ENCODE measurements at places on chromosomes 3 and 15. TPM values are rescaled to one million over a fixed set of nuclear protein-coding genes. Genes with fewer than 3 reads are reported as not detected.
A peak's percentile ranks its signal among the peaks of the same experiment; 100 is the strongest.

Gene TF
- 0.85 TPM for total RNA-seq

Gene C3orf70
- 2.6 TPM for total RNA-seq

Gene HESX1
- 0.34 TPM for total RNA-seq

Gene CYP8B1
- not detected for total RNA-seq

Gene ZNF80
- not detected for total RNA-seq

Gene SIN3A
- total RNA-seq, result 32.0 TPM

Gene FBXL2
- 25.4 TPM for total RNA-seq

Gene ZDHHC19
- not detected for total RNA-seq

Gene ZBTB20
- total RNA-seq, result 25.4 TPM

Gene ZNF501
- total RNA-seq, result 5.4 TPM

Gene MED12L
- 0.05 TPM for total RNA-seq

Gene OR4F6
- not detected for total RNA-seq

Gene SEMA3G
- total RNA-seq, result 30.9 TPM

Gene FETUB
- not detected for total RNA-seq

Gene LDHAL6B
- total RNA-seq, result not detected

Gene ANKDD1A
- total RNA-seq, result 5.8 TPM

Gene KY
- not detected for total RNA-seq

Gene ATP13A5
- not detected for total RNA-seq

- peak; percentile 54 for DNase-seq
These were observed 104.0 kb downstream of the KLHL25 start for GRCh38 chr15:85690561-85691231.

- DNase-seq, result no peak
These were observed 25.4 kb downstream of the SEMA6D start for GRCh38 chr15:47742742-47743141.

GRCh38 chr15:69760890-69761568 lies 308.4 kb downstream of the RPLP1 start:
- peak; percentile 95 for DNase-seq

GRCh38 chr3:149224736-149225594 lies 3.3 kb upstream of the CP start:
- peak; percentile 80 for DNase-seq

DNA sequence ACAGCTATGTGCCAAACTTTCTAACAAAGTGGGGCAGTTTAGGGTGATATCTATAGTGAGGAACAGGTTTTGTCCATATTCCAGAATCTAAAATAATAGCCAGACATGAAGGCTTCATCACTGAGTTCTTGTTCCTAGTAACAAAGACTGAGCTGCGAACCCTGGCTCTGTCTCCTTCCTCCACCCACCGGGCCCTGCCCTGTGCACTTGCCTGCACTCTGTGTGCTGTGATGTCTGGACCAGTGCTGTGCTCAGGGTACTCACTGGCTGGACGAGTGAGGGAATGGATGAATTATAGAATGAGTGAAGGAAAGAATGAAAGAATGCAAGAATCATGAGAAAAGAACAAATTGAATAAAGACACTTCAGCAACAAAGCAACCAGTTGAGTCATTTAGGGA lies 8.9 kb upstream of the NMNAT3 start:
- DNase-seq, result no peak

DNA sequence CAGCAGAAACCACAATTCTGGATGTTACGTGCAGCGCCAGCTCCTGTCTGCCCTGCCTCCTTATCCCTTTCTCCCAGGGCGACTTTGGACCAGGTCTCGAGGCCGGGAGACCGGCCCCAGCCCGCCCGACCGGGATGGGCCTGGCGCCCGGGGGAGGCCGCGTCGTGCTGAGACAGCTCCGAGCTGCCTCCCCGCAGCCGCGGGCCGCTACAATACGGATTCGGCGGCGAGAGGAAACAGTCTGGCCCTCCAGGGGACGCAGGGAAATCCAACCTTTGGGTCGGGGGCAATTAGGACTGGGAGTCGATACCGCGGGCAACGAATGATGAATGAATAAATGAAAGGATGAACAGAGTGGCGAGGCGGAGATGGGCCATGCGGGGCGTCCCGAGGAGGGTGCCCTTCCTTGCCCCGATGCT lies 537 bp downstream of the GRAMD2A start:
- no peak for DNase-seq

GRCh38 chr15:66619152-66619903 lies 53.5 kb upstream of the LCTL start:
- DNase-seq, result peak; percentile 86

DNA sequence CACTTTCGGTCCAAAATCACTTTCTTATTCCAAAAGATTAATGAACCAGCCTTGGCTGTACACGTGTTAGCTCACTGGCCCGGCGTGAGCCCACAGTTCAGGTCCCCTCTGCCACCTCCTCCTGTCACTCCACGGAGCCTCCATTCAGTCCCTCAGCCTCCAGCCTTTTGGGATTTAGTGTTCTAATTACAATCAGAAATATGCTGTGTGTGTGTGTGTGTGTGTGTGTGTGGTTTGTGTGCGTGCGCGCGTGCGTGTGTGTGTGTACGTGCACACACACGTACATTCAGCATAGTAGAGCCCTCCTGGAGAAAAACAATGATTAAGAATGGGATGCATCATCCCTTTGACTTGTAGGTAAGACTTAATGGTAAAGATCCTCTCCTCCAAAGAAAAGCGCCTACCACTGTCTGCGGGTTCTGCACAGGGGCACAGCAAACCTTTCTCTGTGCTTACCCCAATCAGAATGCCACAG lies 801 bp downstream of the CA12 start:
- DNase-seq, result no peak

DNA sequence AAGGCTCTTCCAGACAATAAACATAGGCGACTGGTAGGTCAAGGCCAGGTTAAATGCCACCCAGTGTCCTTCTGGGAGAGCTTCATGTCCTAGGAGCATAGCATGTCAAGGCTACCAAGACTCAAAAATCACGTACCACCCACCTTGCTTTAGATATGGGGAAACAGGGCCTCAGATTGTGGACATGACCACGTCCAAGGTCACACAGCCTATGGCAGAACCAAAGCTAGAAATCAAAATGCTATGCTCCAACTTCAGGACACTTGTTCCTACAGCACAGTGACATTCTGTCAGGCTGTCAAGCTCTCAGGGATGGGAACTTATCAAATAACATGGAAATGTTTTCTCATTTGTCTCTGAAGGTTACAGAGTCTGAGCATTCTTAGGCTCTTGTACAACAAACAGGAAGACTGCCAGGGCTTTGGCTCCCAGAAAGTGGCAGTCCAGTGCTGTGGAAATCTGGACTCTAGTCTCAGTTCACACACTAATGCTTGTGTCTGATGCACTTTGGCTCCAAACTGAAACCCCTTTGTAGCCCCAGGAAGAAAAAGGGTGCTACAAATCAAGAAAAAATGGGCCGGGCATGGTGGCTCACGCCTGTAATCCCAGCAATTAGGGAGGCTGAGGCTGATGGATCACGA lies 170.4 kb upstream of the LPP start:
- DNase-seq, result no peak

GRCh38 chr3:170469151-170470062 lies 50.7 kb downstream of the CLDN11 start:
- no peak for DNase-seq

GRCh38 chr15:74828835-74829234 lies 2.4 kb downstream of the CPLX3 start:
- no peak for DNase-seq

GRCh38 chr15:77784361-77785292 lies 151.9 kb upstream of the LINGO1 start:
- DNase-seq, result peak; percentile 50

GRCh38 chr3:196537319-196537984 lies 22.3 kb upstream of the SMCO1 start:
- peak; percentile 44 for DNase-seq

GRCh38 chr3:180457225-180457624 lies 144.7 kb upstream of the TTC14 start:
- no peak for DNase-seq

DNA sequence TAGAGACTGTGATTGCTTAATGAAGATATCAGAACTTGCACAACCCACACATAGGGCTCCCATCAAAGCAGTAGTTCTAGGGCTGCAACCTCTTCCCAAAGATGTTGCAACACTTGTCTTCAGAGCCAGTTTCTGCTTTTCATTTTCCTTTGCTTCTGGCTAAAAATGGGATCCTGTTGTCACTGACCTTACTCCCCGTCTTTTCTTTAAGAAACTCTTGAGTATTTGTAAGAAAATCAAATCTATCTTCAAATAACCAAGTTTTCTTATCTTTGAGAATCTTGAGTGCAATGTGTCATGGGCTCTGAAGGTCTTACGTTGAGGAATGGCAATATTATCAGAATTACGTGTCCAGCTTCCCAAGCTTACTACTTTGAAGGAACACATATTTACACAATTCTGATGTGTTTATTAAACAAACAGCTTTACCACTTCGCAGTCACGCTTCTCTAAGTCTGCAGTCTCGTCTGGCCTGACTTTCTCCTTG lies 24.1 kb downstream of the CACNA1D start:
- no peak for DNase-seq

- no peak for DNase-seq
These were observed 123.9 kb downstream of the TMCC1 start for GRCh38 chr3:129769616-129770015.

DNA sequence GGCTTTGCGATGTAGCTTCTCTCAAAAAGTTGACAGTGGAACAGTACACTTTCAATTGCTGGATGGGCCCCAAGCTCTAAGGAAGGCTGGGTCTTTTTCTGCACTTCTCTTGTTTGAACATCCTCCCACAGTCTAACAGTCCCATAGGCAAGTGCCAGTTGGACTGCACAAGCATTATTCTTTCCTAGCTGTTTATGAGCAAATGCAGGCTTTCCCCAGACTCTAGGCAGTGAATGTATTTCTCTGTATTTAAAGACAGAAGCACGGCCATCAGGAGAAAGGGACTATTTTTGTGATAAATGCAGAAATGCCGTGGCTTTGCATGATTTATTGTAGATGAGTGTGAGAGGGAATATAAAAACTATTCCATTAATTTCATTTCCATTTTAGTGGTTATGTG lies 539.3 kb upstream of the LMCD1 start:
- DNase-seq, result no peak

- DNase-seq, result no peak
These were observed 142.6 kb downstream of the PLCL2 start for GRCh38 chr3:17027318-17027717.

GRCh38 chr3:66001626-66002025 lies 37.1 kb downstream of the MAGI1 start:
- peak; percentile 63 for DNase-seq

GRCh38 chr3:129033633-129034321 lies 26.8 kb upstream of the GP9 start:
- DNase-seq, result no peak

DNA sequence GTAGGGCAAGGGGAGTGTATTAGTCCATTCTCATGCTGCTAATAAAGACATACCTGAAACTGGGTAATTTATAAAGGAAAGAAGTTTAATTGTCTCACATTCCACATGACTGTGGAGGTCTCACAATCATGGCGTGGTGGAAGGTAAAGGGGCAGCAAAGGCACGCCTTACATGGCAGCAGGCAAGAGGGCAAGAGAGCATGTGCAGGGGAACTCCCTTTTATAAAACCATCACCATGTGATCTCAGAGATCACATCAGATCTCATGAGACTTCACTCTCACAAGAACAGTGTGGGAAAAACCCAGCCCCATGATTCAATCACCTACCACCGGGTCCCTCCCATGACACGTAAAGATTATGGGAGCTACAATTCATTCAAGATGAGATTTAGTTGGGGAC lies 41.4 kb downstream of the SUMF1 start:
- DNase-seq, result no peak

DNA sequence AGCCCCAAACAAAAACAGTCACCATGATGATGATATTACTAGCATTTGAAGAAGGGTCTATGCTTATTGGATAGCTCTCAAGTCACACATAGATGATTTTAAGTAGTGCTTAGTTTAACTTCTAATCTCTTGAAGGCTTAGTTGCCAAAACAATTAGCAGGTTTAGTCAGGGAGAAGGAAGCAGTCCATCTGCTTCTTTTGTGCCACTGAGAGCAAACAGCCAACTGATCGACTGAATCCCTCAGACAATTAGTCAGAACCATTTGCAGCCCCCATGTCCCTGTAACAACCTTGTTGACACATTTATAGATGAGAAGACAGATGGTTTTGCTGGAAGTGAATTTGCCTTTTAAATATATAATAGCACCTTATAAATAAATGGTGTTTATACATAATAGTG lies 585.1 kb upstream of the SUCLG2 start:
- DNase-seq, result no peak

GRCh38 chr3:30169487-30169886 lies 436.9 kb upstream of the TGFBR2 start:
- no peak for DNase-seq

DNA sequence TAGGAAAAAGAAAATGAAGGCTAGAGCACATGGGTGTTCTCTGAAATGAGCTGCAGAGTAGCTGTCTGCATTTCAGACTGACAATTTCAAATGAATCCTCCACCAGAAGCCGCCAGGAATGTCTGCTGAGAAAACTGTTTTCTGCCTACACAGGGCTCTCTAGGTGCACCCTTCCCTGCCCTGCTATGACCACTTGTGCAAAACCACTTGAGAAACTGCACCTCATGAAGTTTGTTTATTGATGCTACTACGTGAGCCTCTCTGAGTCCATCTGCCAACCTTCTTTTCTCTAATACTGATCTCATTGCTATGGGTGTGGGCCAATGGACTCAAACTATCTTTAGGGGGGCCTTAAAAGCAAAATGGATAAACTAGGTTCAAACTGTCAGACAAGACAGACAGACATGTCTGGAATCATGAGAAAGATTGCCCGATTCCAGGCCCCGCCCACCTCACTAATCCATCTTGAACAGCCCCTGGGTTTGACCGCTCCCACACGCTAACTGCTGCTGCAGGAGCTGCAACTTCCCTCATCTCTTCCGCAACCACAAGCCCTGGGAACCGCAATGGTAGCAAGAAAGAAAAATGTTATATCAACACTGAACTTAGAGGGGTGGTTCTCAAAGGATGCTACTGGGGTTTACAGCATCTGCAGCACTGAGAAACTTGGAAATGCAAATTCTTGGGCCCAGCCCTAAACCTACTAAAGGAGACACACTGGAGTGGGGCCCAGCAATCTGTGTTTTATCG lies 9.0 kb upstream of the CD47 start:
- no peak for DNase-seq

Measured in dermis blood vessel endothelial cell (primary cell).